ENCODE measurements at places on chromosomes 6 and 20.
A peak's percentile ranks its signal among the peaks of the same experiment; 100 is the strongest.

DNA sequence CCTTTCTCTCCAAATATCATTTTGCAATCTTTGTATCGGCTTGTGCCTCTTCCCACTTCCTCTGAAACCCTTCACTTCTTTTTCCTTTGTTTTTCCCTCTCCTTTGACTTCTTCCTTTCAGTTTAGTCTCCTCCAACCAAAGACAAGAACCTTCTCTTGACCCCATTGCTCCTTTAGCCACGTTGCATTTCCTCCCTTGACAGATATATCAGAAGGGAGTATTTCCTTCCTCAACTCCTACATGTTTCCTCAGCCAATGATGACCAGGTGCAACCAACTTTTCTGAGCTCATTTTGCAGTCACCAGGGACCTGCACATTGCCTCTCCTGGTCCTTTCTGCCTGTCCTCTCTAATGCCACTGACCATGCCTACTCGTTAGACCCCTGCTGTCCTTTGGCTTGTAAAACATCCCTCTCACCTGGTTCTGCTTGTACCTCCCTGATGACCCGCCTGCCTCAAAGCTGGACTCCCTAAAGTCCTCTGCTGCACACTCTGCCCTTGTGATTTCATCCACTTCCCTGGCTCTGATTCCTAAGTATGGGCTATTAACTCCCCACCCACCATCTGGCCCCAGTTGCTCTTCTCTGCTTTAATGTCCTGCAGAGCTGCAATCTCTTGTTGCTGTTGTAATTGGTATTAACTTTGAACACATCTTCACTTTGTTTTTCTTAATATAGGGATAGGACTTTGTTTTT, 27.4 kb downstream of the SLC22A16 start:
- no peak for DNase-seq

- no peak for DNase-seq
Measured at GRCh38 chr20:44003609-44004008, 89.0 kb downstream of the TOX2 start.

DNA sequence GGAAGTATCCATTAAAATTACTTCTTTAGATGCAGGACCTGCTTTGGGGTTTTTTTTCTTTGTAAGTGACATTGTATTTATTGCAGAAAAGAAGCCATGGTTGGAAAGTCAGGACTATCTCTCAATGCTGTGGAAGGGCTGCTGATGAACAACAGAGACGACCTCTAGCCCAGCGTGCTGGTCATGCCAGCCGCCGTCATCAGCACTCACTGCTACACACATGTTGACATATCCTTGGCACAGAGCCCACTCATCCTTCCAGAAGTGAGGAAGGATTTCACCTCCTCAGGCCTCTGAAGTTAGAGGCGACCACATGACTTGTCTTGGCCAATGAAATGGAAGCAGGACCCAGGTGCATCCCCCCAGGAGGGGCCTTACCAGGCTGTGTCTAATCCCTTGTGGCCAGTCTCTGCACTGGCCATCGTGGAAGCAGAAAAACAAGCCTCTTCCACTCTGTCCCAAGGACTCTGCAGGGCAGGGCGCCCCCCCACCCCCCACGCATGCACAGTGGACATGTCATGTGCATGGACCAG, 343.5 kb downstream of the TAF4 start:
- no peak for DNase-seq

- no peak for DNase-seq
Measured at GRCh38 chr6:90157441-90157840, 139.2 kb downstream of the BACH2 start.

DNA sequence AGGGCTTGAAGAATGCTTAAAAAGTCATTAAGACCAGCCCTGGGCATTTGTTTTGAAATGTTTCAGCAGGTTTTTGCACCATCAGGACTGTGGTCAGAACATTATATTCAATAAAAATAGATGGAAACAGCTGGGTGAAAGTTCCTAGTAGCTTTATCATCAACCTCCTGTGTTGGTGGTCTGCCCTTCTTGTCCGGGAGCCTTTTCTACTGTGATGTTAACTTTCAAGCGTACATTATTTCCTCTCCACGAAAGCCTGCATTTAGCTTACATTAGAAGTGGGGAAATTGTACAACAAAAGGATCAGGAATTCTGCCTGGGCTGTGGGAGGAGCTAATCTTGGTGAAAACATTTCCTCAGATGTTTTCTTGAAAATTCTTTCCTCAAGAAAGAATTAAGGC, 71.1 kb downstream of the LAMA4 start:
- no peak for DNase-seq

DNA sequence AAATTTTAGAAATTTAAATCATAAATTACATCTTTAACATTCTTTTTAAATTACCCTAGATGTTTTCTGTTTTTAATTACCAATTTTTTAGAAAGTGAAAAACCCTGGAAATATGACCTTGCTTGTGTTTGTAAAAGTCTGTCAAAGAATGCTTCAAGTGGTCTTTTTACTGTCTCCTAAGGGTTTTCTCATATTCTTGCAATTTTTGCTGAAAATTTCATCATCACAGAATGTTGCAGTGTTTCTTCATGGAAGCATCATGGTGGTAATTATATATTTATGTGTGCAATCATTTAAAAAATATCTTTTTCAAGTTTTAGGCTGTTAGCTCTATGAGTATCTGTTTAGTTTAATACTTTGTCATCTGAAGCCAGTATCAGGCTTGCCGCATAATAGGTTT, 178.2 kb downstream of the HDGFL1 start:
- no peak for DNase-seq

DNA sequence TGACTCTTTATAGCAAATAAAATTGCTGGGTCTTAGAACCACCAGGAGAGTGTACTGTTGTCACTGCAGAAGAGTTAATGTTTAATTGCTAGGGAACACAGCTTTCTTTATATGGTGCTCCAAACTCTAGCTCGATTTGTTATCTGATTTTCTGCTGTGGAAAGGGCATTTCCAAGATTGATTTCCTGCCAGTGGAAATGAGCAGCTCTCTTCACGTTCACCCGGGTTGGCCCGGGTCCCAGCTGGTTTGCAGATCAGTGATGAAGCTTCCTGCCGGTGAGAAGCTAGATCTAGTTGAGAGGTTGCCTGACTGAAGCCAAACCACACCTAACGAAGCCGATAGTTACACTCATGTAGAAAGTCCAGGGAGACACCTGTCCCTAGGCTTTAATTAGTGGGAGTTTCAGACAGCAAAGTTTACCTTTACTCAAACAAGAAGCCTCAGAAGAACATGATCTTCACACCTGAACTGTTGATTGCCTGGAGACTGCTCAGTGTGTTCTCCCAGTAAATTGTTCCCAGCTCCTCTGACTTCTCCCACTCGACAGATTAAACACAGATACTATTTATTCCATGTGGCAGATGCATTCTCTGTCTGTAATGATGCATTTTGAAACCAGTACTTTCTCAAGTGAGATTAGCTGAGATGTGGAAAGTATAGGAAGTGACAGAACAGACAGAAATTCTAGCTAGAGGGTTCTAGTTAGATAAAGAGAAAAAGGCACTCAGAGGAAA, 27.8 kb downstream of the PAQR8 start:
- DNase-seq = peak; percentile 62

DNA sequence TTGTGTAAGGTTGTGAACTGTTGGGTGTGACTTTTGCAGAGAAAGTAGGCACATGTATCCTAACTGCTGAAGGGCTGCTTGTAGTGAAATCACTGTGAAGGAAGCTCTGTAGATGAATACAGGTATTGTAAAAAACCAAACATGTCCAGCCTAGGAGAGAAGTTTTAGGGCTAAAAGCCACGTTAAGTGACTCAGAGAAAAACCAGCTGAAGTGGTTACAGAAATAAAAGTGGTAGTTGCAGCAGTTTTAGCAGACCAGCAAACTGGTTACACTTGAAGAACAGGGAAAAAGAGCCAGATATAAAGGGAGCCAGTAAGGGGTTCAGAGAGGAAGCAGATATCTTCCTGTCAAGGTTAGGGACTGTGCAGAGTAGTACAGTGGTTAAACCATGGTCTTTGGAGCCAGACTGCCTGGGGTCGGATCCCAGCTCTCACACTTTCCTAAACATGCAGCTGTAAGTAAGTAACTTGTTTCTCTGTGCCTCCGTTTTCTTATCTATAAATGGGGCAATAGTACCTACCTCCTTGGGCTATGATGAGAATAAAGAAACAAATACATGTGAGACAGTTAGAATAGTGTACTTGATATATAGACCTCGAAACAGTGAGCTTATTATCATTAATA, 33.8 kb upstream of the RNF8 start:
- DNase-seq = no peak

- DNase-seq = peak; percentile 31
Measured at GRCh38 chr6:36430351-36430750, 12.3 kb downstream of the PXT1 start.

GRCh38 chr20:18857640-18858039, 44.1 kb downstream of the SCP2D1 start:
- no peak for DNase-seq

GRCh38 chr6:1468126-1468525, 78.8 kb downstream of the FOXF2 start:
- no peak for DNase-seq

DNA sequence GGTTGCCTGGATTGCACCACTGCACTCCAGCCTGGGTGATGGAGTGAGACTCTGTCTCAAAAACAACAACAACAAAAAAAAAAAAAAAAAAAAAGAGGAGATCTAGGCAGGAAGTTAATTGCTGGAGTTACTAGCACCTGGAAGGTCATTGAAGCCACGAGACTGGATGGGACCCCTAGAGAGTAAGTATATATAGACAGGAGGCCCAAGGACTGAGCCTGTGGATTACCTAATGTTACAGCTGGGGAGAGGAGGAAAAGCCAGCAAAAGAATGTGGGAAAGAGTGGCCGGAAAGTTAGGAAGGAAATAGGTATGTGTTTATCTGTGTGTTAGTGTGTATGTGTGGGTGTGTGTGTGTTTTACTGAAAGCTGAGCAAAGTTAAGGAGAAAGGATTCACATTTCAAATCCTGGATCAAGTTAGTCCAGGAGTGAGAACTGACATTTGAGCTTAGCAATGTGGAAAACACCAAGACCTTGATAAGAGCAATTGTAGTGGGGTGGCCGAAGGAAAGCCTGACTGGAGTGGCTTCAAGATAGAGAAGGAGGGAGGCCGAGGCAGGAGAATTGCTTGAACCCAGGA, 38.4 kb downstream of the ANKRD6 start:
- DNase-seq = no peak

GRCh38 chr6:32200711-32201475, 8.4 kb upstream of the GPSM3 start:
- no peak for DNase-seq

DNA sequence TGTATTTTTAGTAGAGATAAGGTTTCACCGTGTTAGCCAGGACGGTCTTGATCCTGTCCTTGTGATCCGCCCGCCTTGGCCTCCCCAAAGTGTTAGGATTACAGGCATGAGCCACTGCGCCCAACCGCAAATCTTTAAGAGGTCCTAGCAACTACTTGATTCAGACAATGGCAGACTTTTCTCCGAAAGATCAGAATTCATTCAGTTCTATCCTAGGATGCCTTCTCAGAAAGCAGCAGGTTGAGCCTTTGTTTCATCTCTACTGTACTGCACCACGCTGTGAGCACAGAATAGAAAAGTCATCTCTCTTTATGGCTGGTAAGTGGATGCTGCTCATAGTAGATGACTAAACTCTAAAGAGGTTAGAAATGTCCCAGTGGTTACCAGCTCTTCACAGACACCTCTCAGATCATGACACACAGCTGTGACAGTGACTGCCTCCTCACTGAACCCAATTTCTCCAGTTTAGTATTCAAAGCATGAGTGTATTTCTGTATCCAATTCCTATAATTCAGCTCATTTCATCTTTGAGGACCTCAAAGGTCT, 6.0 kb upstream of the HSF2 start:
- DNase-seq = no peak

DNA sequence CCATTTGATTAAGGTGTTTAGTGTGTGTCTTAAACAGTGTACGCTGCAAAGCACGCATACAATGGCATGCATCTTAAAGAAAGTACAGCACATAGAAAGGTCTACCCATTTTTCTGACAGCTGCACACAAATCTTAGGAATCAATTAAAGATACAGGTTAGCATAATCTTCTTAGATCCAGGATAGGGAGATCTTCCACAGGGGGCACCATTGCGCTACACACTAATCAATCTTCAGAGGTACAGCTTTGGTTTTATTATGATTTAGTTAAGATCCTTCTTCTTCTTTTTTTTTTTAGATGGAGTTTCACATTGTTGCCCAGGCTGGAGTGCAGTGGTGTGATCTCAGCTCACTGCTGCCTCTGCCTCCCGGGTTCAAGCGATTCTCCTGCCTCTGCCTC, 63.7 kb upstream of the BEND3 start:
- DNase-seq = no peak

GRCh38 chr6:112560651-112561050, 213.5 kb downstream of the RFPL4B start:
- DNase-seq = no peak

GRCh38 chr20:32663335-32664011, 10.3 kb downstream of the C20orf203 start:
- DNase-seq = no peak

DNA sequence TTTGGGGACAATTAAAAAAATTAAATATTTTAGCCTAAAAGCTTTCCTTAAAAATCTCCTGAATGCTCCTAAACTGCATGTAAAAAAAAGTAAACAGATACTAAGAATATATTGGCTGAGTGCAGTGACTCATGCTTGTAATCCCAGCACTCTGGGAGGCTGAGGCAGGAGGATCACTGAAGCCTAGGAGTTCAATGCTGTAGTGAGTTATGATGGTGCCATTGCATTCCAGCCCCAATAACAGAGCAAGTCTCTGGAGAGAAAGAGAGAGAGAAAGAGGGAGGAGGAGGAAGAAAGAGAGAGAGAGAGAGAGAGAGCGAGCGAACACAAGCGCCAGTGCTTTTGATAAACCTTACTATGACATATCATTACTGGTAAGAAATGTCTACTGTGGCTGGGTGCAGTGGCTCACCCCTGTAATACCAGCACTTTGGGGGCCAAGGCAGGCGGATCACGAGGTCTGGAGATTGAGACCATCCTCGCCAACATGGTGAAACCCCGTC, 58.8 kb downstream of the FKBP5 start:
- no peak for DNase-seq

GRCh38 chr6:143368426-143368825, 82.1 kb downstream of the ADAT2 start:
- no peak for DNase-seq

DNA sequence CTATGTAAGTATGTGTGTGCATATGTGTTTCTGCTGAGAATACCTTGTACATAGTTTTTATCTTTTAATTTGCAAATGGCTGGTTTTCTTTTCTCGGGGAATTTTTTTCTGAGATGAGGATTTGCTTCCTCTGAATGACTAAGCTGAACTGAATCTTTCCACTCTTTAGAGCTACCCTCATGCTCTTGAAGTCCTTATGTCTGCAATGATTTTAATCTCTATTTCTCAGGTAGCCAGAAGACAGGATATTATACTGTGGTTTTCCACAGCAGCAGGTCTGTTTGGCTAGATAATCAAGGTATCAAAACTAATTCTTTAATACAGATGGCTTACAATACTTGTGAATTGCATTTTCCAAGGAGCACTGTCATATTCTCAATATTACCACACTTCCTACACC, 114.7 kb downstream of the PLCB1 start:
- DNase-seq = no peak

Measured in large intestine (tissue), 12 donors.